Chondrocyte (in vitro differentiated cells): ENCODE measurements at places on chromosomes 2 and 18. TPM values are rescaled to one million over a fixed set of nuclear protein-coding genes. Genes with fewer than 3 reads are reported as not detected.

GRCh38 chr2:46900381-46900780 is 15.2 kb downstream of the MCFD2 start:
- H3K4me3 ChIP-seq: no peak overlapping the region
- H3K27ac ChIP-seq: no peak overlapping the region
- peaks cover 8% of the 10 kb centered on the region for H3K36me3 ChIP-seq
- no peak for DNase-seq

Gene REG3A
- total RNA-seq: not detected in 3 replicates

DNA sequence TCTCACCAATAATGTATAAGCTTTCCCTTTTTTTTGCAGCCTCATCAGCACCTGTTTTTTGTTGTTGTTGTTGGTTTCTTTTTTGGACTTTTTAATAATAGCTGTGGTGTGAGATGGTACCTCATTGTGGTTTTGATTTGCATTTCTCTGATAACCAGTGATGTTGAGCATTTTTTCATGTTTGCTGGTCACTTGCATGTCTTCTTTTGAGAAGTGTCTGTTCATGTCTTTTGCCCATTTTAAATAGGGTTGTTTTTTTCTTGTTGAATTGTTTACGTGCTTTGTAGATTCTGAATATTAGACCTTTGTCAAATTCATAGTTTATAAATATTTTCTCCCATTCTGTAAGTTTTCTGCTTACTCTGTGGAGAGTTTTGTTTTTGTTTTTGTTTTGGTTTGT is 88.4 kb upstream of the EPAS1 start:
- H3K27me3 ChIP-seq: peaks cover 7% of the 10 kb centered on the region
- peaks cover 20% of the 10 kb centered on the region for H3K36me3 ChIP-seq
- no peak overlapping the region for H3K27ac ChIP-seq
- no peak overlapping the region for H3K4me3 ChIP-seq

DNA sequence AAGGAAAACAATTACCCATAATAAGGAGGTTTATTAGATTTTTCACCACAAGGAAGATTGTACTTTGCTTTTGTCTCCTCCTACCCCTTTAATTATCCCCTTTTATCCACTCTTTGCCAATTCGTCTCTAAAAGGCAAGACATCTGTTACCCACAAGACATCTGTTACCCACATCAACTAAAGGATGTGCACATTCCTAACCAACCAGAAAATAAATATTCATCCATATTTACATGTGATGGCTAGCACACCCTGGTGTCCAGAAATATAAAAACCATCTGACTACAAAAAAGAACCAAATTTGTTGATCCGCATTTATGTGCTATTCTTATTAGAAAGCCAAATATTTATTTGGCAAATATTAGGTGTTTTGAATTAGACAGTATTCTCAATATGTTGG is 35.7 kb downstream of the ACVR1C start:
- no peak overlapping the region for H3K4me3 ChIP-seq
- no peaks in the 10 kb centered on the region for H3K36me3 ChIP-seq
- no peak overlapping the region for H3K27ac ChIP-seq
- no peak for DNase-seq
- peaks cover 55% of the 10 kb centered on the region for H3K27me3 ChIP-seq

Gene SPEG
- 62.9 to 94.9 TPM (median 89.7 TPM) in 3 replicates for total RNA-seq

- H3K36me3 ChIP-seq: no peaks in the 10 kb centered on the region
- DNase-seq: no peak
- peaks cover 45% of the 10 kb centered on the region for H3K4me1 ChIP-seq
- no peak overlapping the region for H3K27ac ChIP-seq
- H3K4me3 ChIP-seq: no peak overlapping the region
- no peaks in the 10 kb centered on the region for H3K27me3 ChIP-seq
Measured at GRCh38 chr2:99338029-99338585, 918 bp downstream of the EIF5B start.

GRCh38 chr2:63270717-63271116 is 220.1 kb downstream of the OTX1 start:
- peaks cover 20% of the 10 kb centered on the region for H3K36me3 ChIP-seq
- H3K4me3 ChIP-seq: no peak overlapping the region
- no peak for DNase-seq
- H3K27me3 ChIP-seq: no peaks in the 10 kb centered on the region

DNA sequence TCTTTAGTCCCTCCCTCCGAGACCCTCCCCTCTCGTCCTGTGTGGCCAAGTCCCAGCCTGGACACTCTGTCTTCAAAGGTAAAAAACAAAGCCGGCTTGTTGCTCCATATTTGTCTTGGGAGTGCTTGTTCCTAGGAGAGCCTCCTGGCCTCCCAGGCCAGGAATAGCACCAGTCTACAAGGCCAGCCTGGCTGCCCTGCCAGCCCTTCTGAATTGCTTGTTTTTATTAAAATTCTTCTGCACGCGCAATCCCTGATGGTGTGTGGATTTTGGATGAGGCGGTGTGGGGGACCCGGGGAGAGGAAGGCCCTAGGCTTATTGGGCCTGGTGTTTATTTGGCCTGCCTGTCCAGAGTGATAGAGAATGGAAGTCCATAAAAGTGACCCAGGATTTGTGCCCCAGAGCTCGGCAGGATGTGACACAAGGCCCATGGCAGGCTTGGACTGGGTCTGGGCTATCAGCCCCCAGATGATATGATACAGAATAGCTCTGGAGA is 297.3 kb downstream of the CYP26B1 start:
- H3K36me3 ChIP-seq: no peaks in the 10 kb centered on the region
- no peak for DNase-seq
- H3K4me3 ChIP-seq: no peak overlapping the region

GRCh38 chr2:19559596-19560240 is 201.3 kb upstream of the OSR1 start:
- peaks cover 1% of the 10 kb centered on the region for H3K36me3 ChIP-seq
- DNase-seq: no peak
- no peak overlapping the region for H3K4me3 ChIP-seq
- no peak overlapping the region for H3K27ac ChIP-seq
- H3K4me1 ChIP-seq: no peaks in the 10 kb centered on the region
- peaks cover 2% of the 10 kb centered on the region for H3K27me3 ChIP-seq

- no peak overlapping the region for H3K27ac ChIP-seq
- peaks cover 3% of the 10 kb centered on the region for H3K4me1 ChIP-seq
- H3K36me3 ChIP-seq: no peaks in the 10 kb centered on the region
- H3K27me3 ChIP-seq: no peaks in the 10 kb centered on the region
Measured at GRCh38 chr2:158380746-158381145, 75.8 kb downstream of the CCDC148 start.

Gene PDCD1
- not detected in 3 replicates for total RNA-seq

Gene CCDC178
- total RNA-seq: not detected in 3 replicates

DNA sequence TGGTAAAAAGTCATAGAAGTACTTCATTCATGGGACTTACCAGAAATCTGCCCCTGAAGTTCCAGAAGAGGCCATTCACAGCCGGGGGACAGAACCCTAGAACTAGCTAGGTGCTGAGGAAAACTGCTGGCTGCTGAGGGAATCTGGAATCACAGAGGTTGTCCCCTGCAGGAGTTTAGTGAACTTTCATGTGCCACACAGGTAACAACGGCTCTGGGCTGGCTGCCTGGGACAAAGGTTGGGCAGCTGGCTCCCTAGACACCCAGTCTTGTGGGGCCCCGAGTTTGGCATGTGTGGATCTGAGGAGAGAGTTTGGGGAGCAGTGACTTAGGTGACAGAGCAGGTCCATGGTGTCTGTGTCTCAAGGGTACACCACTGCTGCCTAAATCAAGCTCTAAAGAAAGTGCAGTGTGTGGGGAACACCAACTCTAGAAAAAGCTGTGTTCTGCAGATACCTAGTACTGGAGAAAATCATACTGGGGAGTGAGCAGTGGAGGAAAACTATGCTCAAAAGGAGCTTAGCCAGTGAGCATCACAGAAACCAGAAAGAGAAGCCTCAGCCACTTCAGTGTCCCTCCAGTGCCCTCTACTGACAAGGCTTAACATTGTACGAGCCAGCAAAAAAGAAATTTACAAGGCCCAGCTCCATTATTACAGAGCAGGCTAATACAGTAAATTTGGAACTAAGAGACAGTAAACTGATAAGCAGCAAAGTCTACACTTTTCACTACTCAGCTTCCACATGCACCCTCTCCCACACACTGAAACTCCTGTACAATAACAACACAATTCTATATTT is 15.2 kb downstream of the GALNT3 start:
- H3K4me3 ChIP-seq: no peak overlapping the region
- H3K27ac ChIP-seq: no peak overlapping the region
- peaks cover 4% of the 10 kb centered on the region for H3K4me1 ChIP-seq
- no peak for DNase-seq
- peaks cover 3% of the 10 kb centered on the region for H3K36me3 ChIP-seq
- no peaks in the 10 kb centered on the region for H3K27me3 ChIP-seq

Gene CCDC85A
- total RNA-seq: 0.51 to 5.0 TPM (median 0.70 TPM) in 3 replicates

Gene TGFA
- 0.21 to 0.25 TPM in 2 of 3 replicates, not detected in the other for total RNA-seq

DNA sequence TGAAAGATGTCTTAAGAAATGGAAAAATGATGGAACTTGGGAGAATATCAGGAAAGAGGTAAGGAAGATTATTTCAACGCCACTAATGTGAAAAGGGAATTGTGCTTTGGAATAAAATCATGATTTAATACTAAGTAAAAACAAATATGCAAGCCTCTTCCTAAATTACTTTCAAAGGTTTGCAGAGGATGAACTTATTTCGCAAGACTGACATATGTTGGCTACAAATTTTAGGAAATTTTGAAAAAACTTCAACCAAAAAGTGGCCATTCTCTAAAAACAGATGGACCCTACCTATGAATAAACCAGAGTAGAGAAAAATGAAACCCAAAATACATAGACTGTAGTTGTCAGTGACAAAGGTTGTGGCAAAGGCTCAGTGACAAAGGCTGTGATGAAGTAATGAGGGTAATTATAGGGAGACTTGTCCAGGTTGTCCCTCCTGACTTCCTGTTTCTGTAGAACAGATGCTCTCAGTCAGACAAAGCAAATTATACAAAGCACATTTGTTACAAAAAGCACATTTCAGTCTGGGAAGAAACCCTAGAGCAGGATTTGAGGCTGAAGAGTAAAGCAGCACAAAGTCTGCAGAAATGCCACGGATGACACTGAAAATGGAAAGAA is 39.5 kb downstream of the SFT2D3 start:
- no peak for DNase-seq
- peaks cover 11% of the 10 kb centered on the region for H3K4me1 ChIP-seq
- no peak overlapping the region for H3K4me3 ChIP-seq
- H3K27ac ChIP-seq: no peak overlapping the region

GRCh38 chr2:30276455-30276911 is 45.1 kb downstream of the LBH start:
- H3K27me3 ChIP-seq: no peaks in the 10 kb centered on the region
- no peak for DNase-seq
- H3K27ac ChIP-seq: no peak overlapping the region

GRCh38 chr2:21233194-21233593 is 109.4 kb downstream of the TDRD15 start:
- no peaks in the 10 kb centered on the region for H3K36me3 ChIP-seq
- H3K27ac ChIP-seq: no peak overlapping the region
- H3K4me1 ChIP-seq: peaks cover 7% of the 10 kb centered on the region
- DNase-seq: no peak
